ENCODE measurements at places on chromosomes 2 and 18. TPM values are rescaled to one million over a fixed set of nuclear protein-coding genes. Genes with fewer than 3 reads are reported as not detected.

MAB21L4 gene
- 12.5 TPM for total RNA-seq

MROH2A gene
- not detected for total RNA-seq

- no peak overlapping the region for H3K27ac ChIP-seq
- no peaks in the 10 kb centered on the region for H3K36me3 ChIP-seq
- no peak overlapping the region for H3K4me3 ChIP-seq
Observed at GRCh38 chr2:30310955-30311354, 79.6 kb downstream of the LBH start.

DSC3 gene
- total RNA-seq = 1.2 TPM

SLC4A5 gene
- total RNA-seq = 5.9 TPM

TBR1 gene
- total RNA-seq = not detected

GRCh38 chr2:20617892-20618467, 32.9 kb downstream of the HS1BP3 start:
- H3K4me1 ChIP-seq = no peaks in the 10 kb centered on the region
- no peak for DNase-seq
- H3K27ac ChIP-seq = no peak overlapping the region

DNA sequence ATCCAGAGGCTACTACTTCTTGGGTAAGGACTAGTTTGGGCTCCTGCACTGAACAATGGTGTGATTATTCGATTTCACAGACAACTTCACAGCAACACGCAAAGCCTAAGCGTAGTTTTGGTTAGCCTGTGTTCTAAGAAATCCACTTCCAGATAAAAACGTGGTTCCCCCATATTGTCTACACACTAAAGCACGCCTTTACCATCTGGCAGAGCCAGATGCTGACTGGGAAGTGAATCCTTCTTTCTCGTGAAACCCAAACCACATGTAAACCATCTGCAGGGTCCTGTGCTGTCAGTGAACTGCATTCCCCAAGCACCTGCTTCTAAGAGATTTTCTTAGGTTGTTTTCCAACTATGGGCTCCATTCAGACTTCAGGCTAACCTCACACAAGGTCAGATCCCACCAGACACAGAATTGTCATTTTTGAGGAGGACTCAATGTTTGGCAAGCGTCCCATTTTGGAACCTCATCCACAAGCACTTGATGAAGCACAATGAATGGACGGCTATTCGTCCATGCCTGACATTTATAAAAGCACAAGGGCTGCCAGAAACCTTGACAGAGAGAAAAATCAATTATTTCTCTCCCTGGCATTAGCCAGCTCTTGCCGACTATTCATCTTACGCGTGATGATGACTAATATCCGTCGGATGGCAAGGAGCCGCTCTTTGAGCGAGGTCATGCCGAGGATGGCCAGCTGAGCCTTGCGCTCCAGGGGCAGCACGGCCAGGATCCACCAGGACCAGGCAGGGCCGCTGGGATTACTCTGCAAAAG, 38.4 kb downstream of the LONRF2 start:
- H3K4me3 ChIP-seq = no peak overlapping the region
- H3K4me1 ChIP-seq = peaks cover 9% of the 10 kb centered on the region
- H3K27ac ChIP-seq = no peak overlapping the region
- peaks cover 10% of the 10 kb centered on the region for H3K36me3 ChIP-seq
- DNase-seq = no peak

DNA sequence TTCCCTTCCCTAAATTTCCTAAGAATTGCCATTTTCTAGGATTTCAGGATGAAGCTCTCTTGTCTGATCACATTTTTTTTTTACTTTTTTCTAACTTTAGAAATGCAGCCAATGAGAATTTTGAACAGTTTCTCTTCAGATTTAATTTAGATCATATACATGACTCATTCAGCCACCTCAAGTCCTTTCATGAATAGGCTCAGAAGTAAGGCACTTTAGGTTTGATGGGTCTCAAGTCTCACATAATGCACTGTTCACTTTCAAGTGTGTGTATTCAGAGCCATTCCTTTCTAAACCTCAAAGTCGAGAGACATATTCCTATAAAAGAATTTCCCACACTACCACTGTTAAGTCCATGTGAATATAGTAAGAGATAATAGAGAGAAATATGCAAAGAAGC, 614.1 kb upstream of the VRK2 start:
- no peak for DNase-seq
- no peak overlapping the region for H3K27ac ChIP-seq
- H3K4me1 ChIP-seq = peaks cover 5% of the 10 kb centered on the region
- no peak overlapping the region for H3K4me3 ChIP-seq

DNA sequence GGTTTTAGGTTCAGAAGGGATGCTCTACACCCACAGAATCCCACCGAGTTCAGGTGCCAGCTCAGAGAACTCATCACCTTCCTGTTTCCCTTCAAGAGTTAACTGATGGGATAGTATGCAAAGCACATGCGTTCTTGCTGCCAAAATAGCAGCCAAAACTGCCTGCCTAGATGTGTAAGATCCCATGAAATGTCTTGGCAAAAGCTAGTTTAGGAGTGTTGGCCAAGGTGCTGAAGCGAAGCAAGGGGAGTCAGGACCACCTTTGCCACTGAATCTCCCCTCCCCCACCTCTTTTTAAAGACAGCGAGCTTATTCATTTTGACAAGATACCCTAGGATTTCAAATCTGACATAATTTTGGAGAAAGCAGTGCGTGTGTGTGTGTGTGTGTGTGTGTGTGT, 2.1 kb downstream of the DOCK10 start:
- DNase-seq = no peak
- H3K4me1 ChIP-seq = peaks cover 3% of the 10 kb centered on the region
- no peaks in the 10 kb centered on the region for H3K36me3 ChIP-seq
- no peak overlapping the region for H3K27ac ChIP-seq

MAL gene
- total RNA-seq = not detected

EVX2 gene
- not detected for total RNA-seq

Data from progenitor cell of endocrine pancreas (in vitro differentiated cells).